Right lung (tissue), 10 donors: ENCODE measurements at places on chromosomes 2 and 18. TPM values are rescaled to one million over a fixed set of nuclear protein-coding genes. Genes with fewer than 3 reads are reported as not detected.

The PTPN4 gene
- polyA plus RNA-seq, result 25.8 TPM

- no peak for DNase-seq
These were observed 46.6 kb downstream of the SMAD2 start for GRCh38 chr18:47883771-47884413.

GRCh38 chr2:123518367-123518766, 506.7 kb upstream of the CNTNAP5 start:
- DNase-seq, result no peak

DNA sequence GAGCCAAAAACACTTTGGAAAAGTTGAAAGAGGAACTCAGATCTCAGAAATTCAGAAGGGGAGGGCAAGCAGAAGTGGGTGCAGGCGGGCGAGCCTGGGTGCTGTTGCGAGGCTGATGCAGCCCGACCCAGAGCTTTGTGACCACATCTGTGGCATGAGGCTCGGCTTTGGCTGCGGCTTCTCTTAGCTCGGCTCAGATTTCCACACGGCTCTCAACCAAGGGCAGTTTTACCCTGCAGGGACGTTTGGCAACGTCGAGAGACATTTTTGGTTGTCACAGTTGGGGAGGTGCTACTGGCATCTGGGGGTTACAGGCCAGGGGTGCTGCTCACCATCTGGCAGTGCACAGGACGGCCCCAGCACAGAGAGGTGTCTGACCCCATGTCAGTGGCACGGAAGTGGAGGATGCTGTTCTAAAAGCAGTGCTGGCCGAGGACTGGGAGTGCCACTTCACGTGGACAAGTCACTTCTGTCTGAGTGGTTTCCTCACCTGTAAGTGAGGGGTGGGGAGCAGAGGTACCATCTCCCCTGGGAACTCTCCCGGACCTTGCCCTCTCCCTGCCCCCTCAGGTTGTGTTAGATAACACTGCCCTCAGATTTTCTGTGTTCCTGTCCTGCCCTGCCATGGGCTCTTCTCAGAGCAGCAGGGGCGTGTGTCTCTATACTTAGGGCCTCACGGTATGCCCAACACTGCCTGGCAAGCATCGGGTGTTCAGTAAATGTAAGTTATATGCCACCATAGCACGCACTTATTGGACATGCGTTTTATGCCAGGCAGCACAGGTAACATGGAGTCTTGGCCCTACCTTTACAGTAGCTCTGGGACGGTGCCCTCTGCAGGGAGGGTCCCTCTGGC, 48.7 kb upstream of the FAHD2A start:
- DNase-seq, result no peak

GRCh38 chr2:64228918-64229317, 84.7 kb upstream of the PELI1 start:
- DNase-seq, result no peak

DNA sequence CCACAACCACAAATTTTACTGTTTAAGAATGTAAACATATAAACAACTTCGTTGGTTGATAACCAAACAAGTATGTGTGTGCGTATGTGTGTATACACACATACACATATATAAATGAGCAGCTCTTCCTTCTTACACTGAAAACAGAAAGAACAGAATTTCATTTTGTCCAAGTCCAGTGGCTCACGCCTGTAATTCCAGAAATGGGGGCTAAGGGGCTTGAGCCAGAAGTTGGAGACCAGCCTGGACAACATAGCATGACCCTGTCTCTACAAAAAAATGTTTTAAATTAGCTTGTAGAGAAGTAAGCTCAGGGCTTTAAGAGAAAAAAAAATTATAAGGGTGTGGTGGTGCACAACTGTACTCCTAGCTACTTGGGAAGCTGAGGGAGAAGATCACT, 12.3 kb downstream of the NCKAP1 start:
- DNase-seq, result no peak

GRCh38 chr18:61127714-61128467, 205.3 kb upstream of the CDH20 start:
- DNase-seq, result no peak

DNA sequence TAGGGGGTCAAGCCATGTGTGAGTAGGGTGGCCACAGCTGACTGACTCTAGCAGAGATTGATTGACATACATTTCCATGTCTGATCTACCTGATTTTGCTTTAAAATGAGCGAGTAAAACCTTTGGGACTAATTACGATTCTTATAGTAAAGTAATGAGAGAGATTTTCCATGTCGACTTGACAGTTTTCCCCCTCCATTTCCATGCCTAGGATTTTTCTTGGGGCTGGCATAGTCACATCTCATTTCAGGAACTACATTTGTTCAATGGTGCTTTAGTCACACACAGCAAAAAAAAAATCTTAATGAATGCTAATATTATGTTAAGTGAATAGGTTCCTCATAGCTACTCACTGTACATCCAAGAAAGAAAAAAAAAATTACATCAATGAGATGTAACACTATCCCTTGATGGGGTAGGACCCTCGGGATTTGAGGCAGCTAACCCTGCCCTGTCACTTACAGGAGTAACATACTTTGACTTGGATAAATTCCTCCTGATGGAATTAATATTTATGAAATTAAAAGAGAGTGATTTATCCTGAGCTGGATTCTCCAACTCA, 690.9 kb downstream of the TDRD15 start:
- DNase-seq, result no peak

GRCh38 chr2:600542-601386, 76.4 kb downstream of the TMEM18 start:
- DNase-seq, result no peak
